ENCODE measurements at places on chromosomes 4 and X.

GRCh38 chr4:17077105-17077504 is 178.7 kb upstream of the LDB2 start:
- no peak for DNase-seq

GRCh38 chrX:136405126-136405525 is 82.6 kb upstream of the BRS3 start:
- DNase-seq, result no peak

GRCh38 chr4:1872870-1873269 is 1.7 kb downstream of the NSD2 start:
- peak; percentile 18 for DNase-seq

- no peak for DNase-seq
These were observed 222.4 kb downstream of the ANTXR2 start for GRCh38 chr4:79850626-79851025.

GRCh38 chr4:108742451-108743420 is 20.1 kb downstream of the ETNPPL start:
- no peak for DNase-seq

DNA sequence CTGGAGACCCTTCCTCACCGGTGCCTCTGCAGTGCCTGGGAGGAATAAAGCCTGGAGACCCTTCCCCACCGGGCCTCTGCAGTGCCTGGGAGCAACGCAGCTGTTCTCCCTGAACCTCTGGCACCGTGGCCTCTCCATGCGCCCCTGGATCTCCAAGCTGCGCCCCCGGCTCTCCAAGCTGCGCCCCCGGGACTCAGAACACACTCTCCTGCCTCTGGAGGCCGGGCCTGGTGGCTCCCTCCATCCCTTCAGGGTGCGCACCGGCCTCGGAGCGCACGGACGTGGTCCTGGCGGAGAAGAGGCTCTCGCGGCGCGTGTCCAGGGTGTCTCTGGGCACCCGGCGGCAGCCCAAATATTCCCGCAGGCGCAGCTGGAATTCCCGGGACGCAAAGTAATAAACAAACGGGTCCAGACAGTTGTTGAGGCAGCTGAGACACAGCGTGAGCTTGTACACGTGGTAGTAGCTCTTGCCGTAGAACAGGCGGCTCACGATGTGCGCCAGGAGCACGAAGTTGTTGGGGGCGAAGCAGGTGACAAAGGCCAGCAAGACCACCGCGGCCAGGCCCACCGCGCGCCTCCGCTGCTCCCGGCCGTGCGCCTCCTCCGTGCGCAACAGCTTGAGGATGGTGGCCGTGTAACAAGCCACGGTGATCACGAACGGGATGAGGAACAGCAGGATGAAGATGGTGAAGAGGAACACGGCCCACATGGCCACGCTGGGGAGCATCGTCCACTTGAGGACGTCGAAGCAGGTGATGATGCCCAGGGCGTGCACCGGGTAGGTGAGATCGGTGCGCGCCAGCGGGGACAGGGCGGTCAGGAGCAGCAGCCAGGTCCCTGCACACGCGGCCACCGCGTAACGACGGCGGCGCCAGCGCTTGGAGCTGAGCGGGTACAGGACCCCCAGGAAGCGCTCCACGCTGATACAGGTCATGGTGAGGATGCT is 12.8 kb upstream of the ASMTL start:
- no peak for DNase-seq

- no peak for DNase-seq
These were observed 209.8 kb upstream of the NOCT start for GRCh38 chr4:138805736-138806135.

GRCh38 chr4:67468830-67469229 is 76.5 kb downstream of the CENPC start:
- no peak for DNase-seq

DNA sequence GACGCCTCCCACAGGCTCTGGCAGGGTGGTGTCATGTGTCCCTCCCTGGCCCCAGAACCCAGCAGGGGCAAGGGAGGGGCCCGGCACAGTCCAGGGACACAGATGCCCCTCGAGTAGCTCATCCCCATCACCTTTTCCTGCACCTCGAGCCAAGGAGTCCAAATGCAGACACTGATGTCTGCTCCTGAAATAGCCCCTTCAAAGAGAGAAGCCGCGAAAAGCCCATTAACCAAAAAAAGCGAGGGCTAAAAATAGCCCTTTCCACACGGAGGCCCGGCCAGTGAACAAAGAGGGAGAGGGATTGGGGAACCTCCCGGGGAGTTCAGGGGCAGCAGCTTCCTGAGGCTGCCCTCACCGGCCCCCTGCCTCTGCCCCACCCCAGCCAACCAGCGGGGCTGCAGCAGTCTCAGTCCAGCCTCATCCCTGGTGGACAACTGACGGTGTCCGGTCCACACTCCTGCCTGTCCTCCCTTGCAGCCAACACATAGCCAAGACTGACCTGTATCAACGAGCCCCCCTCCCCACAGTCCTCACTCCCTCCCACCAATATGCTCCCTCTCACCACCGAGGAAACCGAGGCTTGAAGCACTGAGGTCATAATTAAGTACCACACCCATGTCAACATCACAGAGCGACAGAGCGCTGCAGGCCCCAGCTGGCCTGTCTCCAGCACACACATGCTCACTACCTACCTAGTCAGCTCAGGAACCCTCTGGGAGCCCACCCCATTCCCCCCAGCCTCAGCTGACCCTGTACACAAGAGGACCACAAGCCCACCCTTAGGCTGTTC is 23.9 kb downstream of the WDR1 start:
- DNase-seq, result no peak

GRCh38 chrX:71619986-71620385 is 1.7 kb upstream of the CXCR3 start:
- DNase-seq, result no peak

- DNase-seq, result no peak
These were observed 2.0 kb downstream of the RAB40A start for GRCh38 chrX:103517246-103517645.

GRCh38 chr4:133775881-133776280 is 425.7 kb downstream of the PABPC4L start:
- no peak for DNase-seq

GRCh38 chrX:84155938-84156337 is 32.1 kb downstream of the RPS6KA6 start:
- no peak for DNase-seq

DNA sequence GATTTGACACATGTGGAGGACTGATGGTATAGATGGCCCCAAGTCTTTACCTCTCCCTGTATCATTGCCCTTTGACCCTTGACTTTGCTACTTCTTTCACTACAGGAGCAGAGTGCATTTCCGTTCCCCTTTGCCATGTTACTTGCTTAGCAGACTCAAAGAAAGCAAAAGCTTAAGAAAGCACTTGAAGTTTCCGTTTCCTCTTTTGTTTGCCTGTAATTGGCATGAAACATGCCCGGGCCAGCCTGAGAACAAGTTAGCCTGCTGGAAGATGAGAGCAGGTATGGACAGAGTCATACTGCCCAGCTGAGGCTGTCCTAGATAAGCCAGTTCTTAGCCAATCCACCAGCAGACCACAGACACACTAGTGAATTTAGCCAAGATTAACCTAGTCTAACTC is 206.0 kb downstream of the BCOR start:
- DNase-seq, result peak; percentile 21

GRCh38 chr4:48578132-48578968 is 88.3 kb downstream of the ZAR1 start:
- peak; percentile 59 for DNase-seq

DNA sequence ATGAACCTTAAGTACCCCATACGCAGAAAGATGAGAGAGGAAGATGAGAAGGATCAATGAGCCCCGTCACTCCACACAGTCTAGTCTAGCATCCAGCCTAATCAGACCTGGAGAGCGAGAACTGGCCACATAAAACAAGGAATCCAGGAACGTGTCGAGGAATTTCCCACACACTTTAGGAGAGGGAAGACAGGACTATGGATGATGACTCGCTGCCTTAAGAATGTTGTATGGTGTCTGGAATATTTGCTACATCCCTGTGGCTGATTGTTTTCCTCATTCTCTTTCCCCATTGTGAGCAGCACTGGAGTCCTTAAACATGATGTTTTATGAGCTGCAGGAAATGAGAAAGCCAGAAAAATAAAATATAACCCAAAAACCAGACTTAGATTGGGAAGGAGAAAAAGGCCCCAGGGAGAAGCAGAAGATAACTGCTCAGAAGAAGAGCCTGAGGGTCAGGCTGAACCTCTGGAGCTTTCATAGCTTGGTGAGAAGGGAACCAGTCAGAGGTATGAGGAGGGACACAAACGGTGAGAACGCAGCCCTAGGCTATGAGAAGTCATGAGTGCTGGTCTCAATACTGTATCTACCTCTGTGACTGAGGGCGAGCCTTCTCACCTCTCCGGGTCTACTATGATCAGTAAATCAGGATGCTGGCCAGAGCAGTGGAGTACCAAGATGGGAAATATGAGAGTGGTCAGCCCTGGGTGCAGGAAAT is 139.5 kb upstream of the NOCT start:
- DNase-seq, result no peak

GRCh38 chrX:42127563-42127962 is 204.2 kb upstream of the CASK start:
- no peak for DNase-seq

DNA sequence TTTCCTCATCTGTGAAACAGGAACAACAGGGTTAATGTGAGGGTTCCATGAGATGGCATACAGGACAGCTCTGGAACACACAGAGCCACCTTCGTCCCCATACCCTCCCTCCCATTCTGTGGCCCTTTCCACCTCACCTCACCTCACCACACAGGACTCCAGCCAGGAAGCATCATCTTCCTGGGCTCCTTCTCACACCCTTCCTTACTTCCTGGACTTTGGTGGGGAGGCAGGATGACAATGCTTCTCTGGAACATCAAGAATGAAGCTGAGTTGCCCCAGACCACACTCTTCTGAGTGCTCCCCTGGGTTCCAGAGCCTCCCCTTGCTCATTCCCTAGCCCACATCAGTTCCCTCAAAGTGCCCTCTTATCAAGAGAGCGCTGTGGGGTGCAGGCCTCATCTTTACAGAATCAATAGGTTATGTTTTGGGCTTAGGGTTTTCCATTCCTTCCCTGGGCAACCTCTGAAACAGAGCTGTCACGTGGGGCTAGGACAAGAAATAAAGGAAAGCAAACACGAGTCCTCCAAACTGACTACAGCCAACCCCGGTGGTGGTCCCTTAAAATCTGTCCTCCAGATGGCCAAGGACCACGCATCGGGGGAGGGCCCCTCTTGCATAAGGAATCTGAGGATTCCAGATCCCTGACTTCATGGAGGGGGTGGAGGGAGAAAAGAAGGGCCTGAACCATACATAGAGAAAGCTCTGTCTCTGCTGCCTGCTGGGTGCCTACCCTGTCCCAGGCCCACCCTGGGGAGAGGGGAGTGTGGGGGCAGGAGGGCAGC is 74.4 kb upstream of the ATP6AP2 start:
- no peak for DNase-seq

GRCh38 chr4:101987623-101988243 is 197.2 kb downstream of the BANK1 start:
- no peak for DNase-seq

DNA sequence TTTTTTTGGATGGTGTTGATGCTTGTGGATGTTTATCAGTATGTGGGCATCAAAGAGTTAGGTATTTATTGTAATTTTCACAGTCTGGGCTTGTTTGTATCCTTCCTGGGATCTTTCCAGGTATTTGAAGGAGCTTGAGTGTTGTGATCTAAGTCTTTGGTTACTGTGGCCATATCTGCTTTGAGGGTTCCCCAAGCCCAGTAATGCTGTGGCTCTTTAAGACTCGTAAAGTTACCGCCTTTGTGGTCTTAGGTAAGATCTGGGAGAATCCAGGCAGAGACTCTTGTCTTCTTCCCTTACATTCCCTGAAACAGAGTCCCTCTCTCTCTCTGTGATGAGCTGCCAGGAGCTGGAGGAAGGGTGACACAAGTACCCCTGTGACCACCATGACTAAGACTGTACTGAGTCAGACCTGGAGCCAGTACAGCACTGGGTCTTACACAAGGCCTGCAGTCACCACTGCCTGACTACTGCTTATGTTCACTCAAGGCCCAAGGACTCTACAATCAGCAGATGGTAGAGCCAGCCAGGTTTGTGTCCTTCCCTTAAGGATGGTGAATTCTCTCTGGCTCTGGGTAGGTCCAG is 62.2 kb downstream of the FMR1NB start:
- no peak for DNase-seq

DNA sequence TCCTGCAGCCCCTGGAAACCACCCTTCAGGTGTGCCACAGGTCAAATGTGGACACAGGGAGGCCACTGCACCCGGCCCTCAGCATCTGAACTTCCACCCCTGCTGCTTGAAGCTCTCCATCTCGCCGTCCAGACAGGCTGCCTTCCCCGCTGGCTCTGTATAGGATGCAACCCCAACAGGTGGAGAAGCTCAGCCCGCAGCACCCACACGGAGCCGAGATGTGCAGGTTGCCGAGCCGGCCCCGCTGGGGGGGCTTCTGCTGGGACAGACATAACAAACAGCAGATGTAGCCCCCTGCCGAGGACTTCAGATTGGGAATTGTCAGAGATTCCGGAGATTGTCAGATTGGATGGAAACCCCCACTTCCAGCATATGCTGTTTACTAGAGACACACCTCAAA is 20.5 kb downstream of the TMEM187 start:
- DNase-seq, result no peak

DNA sequence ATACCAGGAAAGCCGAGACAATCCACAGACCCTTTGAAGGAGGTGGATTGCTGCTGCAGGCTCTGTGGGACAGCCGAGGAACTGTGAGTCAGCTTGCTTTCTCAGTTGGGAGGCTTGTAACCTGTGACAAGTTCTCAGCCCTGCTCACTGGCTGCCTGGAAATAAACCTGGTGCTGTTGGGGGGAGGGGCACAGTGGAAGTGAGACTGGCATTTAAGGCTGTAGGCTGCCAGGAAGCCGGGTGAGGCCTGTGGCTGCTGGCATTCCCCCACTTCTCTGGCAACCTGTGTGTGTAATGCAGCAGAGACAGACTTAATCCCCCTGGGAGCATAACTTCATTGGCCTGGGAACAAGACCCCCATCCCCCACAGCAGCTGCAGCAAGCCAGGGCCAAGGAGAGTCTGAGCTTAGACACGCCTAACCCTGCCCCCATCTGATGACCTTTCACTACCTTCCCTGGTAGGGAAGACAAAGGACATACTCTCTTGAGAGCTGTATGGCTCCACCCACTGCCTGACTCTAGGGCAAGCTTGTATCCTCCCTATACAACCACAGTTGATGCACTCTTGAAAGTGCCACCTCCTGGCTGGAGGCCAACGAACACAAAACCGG is 64.1 kb downstream of the ALPK1 start:
- DNase-seq, result no peak

DNA sequence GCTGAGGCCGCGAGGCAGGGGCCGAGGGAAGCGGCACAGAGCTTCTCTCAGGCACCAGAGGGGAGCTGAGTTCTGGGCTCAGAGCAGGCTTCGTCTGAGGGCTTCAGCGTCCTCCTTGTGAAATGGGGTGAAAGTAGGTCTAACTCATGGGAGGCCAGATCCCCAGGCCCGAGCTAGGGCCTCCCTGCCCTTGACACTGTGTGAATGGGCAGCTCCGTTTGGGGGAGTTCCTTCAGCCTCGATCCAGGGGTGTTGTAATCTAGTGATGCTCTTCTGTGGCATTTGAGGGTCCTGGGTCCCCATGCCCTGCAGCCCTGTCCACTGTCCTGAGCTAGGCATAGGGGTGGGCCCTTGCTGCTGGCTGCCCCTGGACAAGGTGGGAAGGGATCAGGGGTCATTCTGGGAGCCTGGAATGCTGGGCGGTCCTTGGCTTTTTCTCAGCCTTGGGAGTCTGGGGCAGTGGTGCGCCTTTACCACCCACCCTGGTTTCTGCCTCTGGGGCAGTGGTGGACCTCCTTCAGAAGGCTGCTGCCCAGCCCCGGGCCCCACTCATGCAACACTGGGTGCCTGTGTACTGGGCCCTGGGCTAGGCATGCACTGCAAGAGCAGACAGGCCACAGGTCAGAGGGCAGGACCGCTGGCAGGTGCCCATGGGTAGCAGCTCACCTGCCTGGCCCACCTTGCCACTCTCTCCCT is 4.1 kb downstream of the SH3BP2 start:
- no peak for DNase-seq
